ENCODE measurements at places on chromosomes 1 and 21. TPM values are rescaled to one million over a fixed set of nuclear protein-coding genes. Genes with fewer than 3 reads are reported as not detected.

GRCh38 chr1:218384581-218384993, 39.5 kb downstream of the TGFB2 start:
- peak; percentile 38 for DNase-seq

GRCh38 chr1:47188791-47189785, 748 bp downstream of the PDZK1IP1 start:
- DNase-seq, result no peak

DNA sequence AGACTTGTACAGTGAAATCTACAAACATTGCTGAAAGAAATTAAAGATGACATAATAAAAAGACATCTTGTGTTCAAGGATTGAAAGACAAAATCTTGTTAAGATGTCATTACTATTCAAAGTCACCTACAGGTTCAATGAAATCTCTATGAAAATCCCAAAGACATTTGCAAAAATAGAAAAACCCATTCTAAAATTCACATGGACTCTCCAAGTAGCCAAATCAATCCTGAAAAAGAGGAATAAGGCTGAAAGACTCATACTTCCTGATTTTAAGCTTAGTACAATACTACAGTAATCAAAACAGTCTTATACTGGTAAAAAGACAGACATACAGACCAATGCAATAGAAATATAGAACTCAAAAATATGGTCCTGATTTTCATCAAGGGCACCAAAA, 78.6 kb downstream of the PCSK9 start:
- DNase-seq, result no peak

GRCh38 chr1:146016891-146017290, 4.6 kb downstream of the HJV start:
- DNase-seq, result no peak

DNA sequence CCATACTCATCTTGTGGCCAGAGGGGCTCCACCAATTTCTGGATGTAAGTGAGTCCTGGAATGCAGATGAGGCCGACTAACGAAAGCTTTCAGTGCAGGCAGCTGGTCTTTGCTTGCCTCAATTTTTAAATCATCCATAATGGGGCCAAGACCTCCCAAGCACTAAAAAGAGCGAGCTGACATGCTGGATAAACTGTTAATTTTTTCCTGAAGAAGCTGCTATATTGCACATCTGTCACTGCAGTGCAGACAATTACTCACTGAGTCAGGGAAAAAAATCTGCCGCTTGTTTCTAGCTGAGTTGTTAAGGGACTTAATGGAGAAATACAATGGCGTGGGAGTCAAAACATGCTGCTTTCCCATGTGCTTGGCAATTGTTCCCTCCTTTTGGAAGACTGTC, 205.5 kb downstream of the GPATCH2 start:
- DNase-seq, result no peak

- DNase-seq, result no peak
These were observed 181.3 kb downstream of the KCTD3 start for GRCh38 chr1:215748431-215748830.

DNA sequence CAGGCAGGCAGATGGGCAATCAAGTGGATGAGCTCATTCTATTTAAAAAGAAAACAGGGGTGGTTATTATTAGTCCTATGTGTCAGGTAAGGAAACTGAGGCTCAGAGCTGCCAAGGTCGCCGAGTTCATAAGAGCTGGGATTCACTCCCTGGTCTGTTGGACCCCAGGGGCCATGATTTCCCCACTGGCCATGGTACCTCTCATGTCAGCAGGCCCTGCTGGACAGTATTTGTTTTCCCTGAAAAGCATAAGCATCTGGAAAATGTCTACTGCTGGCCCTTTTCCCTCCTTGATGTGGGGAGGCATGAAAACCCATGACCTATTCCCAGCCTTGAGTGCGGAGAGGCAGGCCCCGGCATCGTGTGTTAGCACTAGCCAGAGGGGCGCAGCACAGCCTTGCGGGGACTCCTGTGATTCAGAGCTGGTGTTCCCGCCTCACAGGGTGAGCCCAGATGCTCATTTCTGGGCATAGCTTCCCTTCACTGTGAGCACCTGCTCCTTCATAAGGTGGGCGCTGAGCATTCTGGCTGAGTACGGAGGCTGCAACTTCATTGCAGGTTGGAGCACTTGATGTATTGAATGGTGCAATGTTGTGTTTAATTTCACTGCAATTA, 617.5 kb downstream of the PTPRU start:
- no peak for DNase-seq

- no peak for DNase-seq
These were observed 153.4 kb upstream of the IRF2BP2 start for GRCh38 chr1:234763367-234763766.

GRCh38 chr1:215720126-215720525, 153.0 kb downstream of the KCTD3 start:
- DNase-seq, result no peak

GRCh38 chr1:109895720-109896504, 14.7 kb upstream of the CSF1 start:
- DNase-seq, result peak; percentile 37

DNA sequence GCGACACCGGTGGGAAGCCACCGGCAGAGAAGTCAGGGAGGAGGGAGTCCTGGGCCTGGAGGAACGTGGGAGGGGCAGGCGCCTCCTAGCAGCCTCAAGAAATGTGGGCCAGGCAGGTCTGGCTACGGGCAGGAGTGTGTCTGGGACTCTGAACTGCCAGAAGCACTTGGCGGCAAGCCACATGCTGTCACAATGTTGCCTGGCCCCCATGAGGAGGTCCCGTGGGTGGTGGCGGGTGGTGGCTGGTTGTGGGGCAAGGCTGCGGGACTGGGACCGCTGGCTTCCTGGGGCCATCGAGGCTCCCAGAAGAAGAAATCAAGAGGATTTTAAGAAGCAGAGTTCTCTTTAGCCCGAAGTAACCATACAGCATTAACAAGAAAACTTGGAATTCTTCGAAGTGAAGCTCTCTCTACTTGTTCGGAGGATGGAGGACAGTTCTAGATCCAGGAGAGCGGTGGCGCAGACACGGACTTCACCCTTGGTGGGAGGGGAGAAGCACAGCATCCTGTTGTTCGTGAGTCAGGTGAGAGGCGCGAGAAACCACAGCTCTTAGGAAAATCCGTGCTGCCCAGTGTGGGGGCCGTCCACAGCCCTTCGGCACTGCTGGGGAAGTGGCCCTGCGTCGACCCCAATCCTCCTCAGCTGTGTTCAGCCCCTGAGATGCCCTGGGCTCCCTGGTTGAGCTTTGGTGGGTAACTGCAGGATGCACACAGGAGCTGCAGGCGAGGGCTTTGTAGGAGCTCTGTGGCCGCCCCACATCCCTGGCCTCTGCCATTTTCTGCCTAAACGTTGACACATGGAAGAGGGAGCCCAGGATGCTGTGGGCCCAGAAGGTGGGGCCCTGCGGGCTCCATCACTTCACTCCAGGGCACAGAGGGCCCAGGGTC, 12.4 kb downstream of the SKI start:
- no peak for DNase-seq

GRCh38 chr1:35030756-35031446, 844 bp downstream of the ZMYM6 start:
- no peak for DNase-seq

GRCh38 chr1:54070171-54070837, 16.9 kb downstream of the TCEANC2 start:
- DNase-seq, result peak; percentile 61

- DNase-seq, result peak; percentile 64
These were observed 203.4 kb upstream of the UBE2U start for GRCh38 chr1:64000021-64000420.

DNA sequence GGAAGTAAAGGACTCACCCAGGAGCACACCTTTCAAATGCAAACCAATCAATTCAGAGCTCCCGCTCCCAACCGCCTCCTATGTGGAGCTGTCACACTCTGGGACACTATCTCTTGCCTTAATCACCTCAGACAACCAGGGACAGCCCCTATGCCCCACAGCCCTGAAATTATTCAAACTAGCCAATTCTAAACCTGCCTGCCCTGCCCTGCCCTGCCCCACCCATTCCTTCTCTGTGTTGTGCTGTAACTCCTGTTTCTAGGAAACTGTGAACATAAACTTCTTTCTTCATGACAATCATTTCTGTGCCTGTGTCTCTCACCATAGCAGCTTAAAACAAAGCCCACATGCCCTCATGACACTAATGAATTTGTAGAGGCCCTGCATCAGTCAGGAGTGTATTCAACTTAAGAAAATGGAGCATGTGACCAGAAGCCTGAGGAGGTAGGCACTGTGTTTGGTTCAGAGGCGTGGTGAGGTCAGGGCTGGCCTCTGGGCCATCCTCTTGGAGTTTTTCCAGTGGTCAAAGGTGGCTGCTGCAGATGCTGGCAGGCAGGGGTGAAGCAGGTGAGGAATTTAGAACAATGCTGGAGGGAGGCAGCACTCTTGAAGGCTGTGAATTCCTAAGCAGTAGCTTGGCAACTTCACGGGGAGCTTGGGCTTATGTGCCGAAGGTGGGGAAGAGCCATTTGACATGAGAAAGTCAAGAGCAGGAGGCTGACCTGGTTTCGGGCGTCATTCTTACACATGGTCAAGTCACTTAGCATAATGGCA, 74.5 kb downstream of the RHOU start:
- no peak for DNase-seq

DNA sequence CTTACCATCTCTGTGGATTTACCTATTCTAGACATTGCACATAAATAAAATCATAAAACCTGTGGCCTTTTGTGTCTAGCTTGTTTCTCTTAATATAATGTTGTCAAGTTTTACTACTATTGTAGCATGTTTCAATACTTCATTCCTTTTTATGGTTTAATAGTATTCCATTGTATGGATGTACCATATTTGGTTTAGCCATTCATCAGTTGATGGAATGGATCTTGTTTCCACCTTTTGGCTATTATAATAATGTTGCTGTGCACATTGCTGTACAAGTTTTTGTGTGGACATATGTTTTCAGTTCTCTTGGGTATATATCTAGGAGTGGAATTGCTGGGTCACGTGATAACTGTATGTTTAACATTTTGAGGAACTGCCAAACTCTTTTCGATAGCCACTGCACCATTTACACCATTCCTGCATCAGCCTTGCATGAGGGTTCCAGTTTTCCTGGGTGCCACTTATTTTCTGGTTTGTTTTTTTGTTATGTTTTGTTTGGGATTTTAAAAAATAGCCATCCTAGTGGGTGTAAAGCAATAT, 66.9 kb downstream of the RNF220 start:
- no peak for DNase-seq

DNA sequence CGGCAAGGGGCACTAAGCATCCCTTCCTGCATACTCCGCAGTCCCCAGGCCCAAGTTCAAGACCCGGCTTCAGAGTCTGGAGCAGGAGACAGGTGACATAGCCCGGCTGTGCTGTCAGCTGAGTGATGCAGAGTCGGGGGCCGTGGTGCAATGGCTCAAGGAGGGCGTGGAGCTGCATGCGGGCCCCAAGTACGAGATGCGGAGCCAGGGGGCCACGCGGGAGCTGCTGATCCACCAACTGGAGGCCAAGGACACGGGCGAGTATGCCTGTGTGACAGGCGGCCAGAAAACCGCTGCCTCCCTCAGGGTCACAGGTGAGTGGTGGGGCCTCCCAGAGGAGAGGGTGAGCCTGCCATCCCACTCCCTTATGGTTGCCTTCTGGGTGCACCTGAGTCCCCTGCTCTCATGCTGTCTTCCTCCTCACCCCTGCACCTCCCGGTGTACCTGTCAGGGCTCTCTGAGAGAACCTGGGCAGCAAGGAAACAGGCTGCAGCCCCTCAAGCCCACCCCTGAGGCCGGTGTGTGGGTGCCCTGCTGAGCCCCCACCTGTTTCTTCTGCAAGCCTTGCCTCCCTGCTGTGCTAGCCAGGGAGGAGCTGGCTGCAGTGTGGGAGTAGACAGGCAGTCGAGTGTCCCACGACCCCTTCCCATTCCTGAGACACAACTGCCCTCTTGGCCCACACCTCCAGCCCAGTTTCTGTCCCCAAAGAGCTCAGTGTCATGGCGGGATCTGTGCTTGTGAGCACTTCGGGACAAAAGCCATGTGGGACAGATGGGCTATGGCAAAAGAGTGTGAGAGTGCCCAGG, 99.2 kb downstream of the TRIM11 start:
- no peak for DNase-seq

GRCh38 chr1:49085079-49085478, 308.4 kb upstream of the BEND5 start:
- DNase-seq, result no peak

DNA sequence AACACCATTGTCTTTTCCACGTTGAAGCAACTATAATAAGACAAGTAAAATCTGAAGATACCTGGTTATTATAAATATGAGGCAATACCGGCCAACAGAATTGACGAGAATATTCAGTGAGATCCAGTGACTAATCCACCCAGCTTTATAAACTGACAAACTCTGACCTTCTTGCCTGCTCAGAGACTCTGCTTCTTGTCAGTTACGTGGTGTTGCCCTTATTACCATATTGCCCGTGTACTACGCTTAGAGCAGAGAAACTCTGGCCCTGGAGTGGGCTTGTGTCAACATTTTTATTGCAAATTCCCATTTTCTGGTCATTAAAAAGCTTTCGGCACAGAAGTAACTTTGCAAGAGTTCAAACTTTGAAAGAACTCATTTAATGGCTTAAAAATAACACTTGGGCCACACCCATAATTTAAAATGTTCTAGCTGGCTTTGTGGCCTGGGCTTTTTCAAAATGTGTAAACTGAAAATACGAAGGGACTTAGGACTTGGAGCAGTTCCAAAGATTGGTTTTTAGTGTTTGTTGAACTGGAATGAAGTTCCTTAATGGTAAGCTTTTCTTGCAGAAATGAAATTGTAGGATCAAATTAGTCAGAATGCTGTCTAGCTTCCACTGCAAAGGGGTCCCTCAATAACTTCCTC, 266.2 kb downstream of the LMO4 start:
- peak; percentile 13 for DNase-seq

GRCh38 chr1:234980645-234981396, 147.8 kb downstream of the TOMM20 start:
- peak; percentile 88 for DNase-seq

GRCh38 chr1:5464366-5464765, 527.9 kb downstream of the NPHP4 start:
- DNase-seq, result no peak

DNA sequence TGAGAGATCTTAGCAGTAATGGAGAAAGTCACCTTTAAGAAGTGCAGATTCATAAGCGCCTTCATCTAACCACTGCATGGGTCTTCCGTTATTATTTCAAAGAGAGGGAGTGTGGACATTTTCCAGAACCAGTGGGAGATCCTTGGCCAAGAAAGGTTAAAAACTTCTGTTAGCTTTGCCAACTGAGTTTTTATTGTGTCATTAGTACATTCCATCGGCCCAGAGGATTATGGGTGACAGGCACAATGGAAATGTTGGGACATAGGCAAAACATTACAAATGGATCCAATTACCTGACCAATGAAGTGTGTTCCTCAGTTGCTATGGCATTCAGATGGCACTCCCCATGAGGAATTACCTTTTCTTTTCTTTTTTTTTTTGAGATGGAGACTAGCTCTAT, 115.5 kb downstream of the PPIAL4G start:
- DNase-seq, result no peak

- peak; percentile 73 for DNase-seq
These were observed 10.6 kb upstream of the GADD45A start for GRCh38 chr1:67674260-67675011.

- DNase-seq, result no peak
These were observed 12.1 kb upstream of the GBP6 start for GRCh38 chr1:89351597-89352311.

Gene WNT3A
- total RNA-seq, result not detected

Gene NEK2
- 37.0 TPM for total RNA-seq

Gene C1orf141
- not detected for total RNA-seq

Gene KRTAP21-2
- not detected for total RNA-seq

Gene GPA33
- not detected for total RNA-seq

Gene TMPRSS15
- 1.4 TPM for total RNA-seq

Gene FNDC5
- total RNA-seq, result 0.15 TPM

Gene TTC34
- total RNA-seq, result 0.12 TPM

Gene FCGR3A
- total RNA-seq, result not detected

Gene NECTIN4
- not detected for total RNA-seq

Gene CCDC17
- total RNA-seq, result not detected

Gene LGR6
- 0.29 TPM for total RNA-seq

Gene PTGFR
- 0.12 TPM for total RNA-seq

Gene FCN3
- total RNA-seq, result not detected

Gene BEND5
- 1.6 TPM for total RNA-seq
